ENCODE measurements at places on chromosomes 7 and 10.
A peak's percentile ranks its signal among the peaks of the same experiment; 100 is the strongest.

GRCh38 chr7:47908720-47909119 lies 39.5 kb downstream of the PKD1L1 start:
- DNase-seq, result no peak

- DNase-seq, result no peak
Observed at GRCh38 chr7:21414795-21415393, 13.0 kb upstream of the SP4 start.

- DNase-seq, result no peak
Observed at GRCh38 chr7:129041142-129042085, 13.5 kb downstream of the TNPO3 start.

DNA sequence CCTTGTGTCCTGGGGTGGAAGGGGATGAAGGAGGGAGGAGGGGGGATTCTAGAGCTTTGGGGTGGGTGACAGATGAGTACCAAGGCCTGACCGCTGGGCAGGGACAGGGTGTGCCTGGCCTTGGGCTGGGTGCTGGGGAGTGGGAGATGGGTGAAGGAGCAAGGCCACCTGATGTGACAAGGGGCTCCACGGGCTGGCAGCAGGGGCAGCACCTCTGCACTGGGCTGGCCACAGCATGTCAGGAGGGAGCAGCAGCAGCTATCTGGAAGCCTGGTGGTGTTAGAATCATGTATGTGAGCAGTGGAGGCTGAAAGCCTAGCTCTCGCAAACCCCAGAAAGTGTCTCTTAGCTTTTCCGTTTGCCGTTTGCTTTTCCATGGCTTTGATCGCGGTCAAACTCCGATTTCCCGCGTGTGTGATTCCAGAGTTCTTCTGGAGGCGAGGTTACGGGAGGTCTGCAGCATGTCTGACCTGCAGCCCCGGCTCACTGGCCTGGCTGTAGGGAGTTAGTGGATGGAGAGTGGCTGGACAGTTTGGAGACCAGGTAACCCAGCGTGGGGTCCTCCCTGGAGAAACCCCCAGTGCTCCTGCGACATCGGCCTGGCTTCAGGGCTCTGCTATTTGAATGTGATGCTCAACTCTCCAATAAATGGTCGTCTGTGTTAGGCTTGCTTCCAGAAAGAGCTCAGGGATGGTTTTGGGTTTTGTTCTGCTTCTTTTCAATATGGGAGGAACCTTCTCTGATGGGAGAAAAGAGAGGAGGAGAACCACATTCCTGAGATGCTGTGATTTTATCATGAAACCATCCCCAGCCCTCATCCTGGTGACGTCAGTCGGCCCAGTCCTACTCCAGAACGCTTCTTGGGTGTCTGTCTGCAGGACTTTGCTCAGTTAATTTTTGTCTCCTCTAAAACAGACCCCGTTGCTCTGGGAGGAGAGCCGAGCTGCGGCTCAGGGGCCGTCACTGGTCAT lies 105.5 kb downstream of the CUX1 start:
- peak; percentile 75 for DNase-seq

- DNase-seq, result no peak
Observed at GRCh38 chr7:7315851-7316250, 133.5 kb downstream of the C1GALT1 start.

DNA sequence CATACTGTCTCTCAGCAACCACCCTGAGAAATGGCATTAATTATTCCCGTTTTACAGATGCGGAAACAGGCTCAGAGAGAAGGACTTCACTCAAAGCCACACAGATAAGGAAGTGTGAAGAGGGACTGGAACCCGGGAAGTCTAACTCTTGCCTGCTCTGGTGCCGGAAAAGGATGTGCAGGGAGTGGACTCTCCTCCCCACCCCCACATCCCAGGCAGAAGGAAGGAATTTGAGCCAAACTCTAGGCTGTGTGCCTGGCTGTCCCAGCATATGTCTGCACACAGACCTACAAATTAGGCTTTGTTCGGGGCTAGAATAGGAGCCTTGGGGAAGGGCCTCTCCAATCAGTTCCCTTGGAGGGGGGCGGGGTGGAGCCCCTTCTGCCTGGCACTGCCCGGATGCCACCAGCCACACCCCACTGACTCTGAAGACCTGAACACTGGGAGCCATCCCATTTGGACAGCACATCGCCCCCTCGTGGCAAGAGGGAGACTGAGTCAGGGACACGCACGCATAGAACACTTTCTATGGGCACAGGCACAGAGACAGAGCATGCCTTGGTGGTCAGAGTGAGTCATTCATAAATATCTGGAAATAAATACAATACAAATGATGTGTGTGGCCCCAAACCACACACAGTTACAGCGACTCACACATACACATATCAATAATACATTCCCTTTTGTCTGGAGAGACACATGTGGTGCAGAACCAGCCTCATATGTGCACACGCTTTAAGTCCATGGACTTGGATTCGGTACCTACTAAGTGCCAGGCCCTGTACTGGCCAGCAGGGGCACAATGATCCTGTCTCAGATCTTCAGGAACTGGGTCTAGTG lies 13.1 kb downstream of the LZTS2 start:
- DNase-seq, result peak; percentile 96
